Testis (tissue), 5 donors: ENCODE measurements at places on chromosomes 1 and 21. TPM values are rescaled to one million over a fixed set of nuclear protein-coding genes. Genes with fewer than 3 reads are reported as not detected.
A peak's percentile ranks its signal among the peaks of the same experiment; 100 is the strongest.

Gene CRP
- 0.37 TPM for total RNA-seq

- DNase-seq = no peak
Measured at GRCh38 chr1:55503663-55504305, 288.6 kb upstream of the USP24 start.

- DNase-seq = no peak
Measured at GRCh38 chr1:159598196-159598595, 10.6 kb downstream of the APCS start.

DNA sequence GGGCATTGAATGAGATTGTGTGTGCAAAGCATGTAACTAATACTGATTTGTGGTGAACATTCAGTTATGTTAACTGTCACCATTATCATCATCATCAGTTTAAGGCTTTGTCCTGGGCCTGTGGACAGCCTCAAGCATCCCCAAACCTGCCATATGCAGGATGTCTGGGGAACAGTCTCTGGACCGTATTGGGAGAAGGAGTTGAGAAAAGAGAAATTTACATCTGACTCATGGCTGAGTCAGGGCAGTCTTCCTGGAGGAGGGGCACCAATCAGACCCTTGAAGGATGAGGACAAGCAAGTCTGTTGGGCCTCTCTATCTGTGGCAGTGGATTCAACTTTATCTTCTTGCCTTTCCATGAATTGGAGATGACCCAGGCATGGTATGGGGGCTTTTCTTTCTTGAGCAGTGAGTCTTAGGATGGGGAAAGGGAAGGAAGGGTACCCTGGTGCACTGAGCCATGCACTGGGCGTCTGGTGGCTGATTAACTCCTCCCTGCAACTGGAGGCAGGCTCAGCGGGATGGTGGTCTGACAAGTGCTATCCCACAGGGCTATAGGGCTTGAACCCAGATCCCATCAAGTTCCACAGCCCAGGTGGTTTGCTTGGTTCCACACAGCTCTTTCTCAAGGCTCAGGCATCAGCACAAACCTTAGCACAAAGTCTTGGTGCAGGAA is 2.9 kb downstream of the PADI3 start:
- no peak for DNase-seq

Gene POTED
- 15.0 TPM for total RNA-seq

Gene SPRR1B
- total RNA-seq = not detected

GRCh38 chr1:156709757-156710489 is 4.5 kb upstream of the CRABP2 start:
- DNase-seq = peak; percentile 40

Gene F13B
- total RNA-seq = 0.31 TPM

DNA sequence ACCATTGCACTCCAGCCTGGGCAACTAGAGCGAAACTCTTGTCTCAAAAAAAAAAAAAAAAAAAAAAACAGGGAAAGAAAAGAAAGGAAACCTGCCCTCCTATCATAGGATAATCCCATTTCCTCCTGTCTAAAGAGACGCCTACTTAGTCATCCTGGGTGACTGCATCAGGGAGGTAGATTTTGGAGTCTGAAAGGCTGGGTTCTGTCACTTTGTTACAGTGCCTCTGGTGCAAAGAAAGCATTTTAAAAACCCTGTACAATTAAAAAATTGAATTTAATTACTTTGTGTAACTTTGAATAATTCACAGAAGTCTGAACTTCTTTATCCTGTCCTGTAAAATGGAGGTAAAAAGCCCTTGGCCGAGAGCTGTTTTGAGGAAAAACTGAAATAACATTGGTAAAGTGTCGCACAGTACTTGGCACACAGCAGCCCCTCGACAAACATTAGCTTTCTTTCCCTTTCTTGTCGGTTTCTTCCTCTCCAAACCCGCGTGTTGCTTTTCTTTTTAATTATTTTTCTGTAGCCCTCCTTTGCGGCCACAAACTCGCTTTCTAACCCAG is 657 bp upstream of the HDAC1 start:
- no peak for DNase-seq

DNA sequence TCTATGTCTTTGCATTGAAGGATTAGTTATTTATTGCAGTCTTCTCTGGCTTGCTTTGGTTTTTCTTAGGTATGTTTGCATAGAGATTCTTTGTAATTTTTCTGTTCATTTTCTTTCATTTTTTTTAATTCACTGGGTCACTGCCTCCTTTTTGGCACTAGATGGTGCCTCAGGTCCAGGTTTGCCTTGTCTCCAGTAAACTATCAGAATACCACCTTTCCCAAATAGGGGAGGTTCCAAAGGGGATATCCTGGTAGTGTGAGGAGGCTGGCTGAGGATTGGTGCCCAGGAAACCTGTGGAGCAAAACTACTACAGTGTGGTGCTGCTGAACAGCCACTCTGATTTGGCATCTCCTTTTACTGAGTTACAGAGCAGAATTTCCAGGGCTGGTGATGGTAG is 257.1 kb downstream of the KCTD3 start:
- no peak for DNase-seq

Gene CELA2A
- 4.8 TPM for total RNA-seq

- DNase-seq = peak; percentile 71
Measured at GRCh38 chr21:34526618-34527290, 14.7 kb upstream of the KCNE1 start.

DNA sequence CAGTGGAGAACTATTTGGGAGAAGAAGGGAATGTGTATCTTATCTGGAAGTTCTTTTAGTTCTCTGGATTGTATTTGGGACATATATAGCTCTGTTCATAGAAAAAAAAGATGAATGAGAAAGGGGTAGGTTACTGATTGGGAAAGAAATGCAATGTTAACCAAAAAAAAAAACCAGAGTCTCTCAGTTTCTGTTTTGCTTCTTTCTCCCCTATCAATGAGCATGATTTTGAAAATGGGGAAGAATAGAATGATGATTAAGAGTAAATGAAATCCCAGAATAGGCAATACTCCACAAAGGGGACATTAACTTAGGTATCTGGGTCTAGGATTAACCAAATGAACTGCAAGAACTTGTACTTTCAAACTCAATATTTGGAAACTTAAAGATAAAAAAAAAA is 92.9 kb downstream of the RHOU start:
- DNase-seq = no peak

GRCh38 chr1:8167936-8168335 is 141.8 kb upstream of the ERRFI1 start:
- no peak for DNase-seq

DNA sequence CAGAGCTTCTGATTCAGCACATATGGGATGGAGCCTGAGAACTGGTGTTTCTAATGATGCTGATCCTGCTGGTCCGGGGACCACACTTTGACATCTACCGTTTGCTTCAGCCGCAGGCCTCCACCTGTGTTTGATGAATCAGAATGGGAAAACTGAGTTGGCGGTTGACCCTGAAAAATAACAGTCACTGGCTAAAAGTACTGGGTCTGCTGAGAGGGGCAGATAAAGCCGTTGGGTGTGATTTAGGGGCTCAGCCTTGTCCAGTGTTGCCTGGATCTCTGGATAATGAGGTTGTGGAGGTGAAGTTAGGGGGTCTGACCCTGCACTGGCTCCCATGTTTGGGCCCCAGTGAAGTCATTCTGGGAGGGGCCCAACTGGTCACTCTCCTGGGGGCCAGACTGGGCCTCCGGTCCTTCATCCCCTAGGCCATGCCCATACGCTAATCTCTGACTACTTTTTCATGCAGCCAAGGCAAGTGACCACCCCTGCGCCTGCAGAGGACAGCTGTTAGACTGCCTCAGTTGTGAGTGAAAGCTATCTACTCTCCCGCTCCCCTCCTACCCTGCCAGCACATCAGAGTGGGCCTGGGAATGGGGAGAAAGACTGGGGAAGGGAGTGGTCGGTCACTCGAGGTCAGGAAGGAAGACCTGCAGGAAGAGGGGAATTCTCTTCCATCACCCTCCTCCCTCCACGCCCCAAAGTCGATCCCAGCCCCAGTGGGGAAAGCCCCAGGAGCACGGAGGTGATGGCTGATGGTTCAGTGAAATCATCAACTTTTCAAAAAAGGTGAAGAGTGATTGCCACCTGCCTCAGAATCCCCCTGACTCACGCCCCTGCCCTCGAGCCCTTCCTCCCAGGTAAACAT is 27.7 kb downstream of the VASH2 start:
- DNase-seq = no peak
